ENCODE measurements at places on chromosomes 4 and X.

GRCh38 chrX:153885968-153886903, at the start of gene L1CAM:
Gene L1CAM, minus strand, starts transcription at chrX:153886173. Its CDS starts 10,337 bp downstream, at chrX:153875836.
- DNase-seq, result no peak

- no peak for DNase-seq
Measured at GRCh38 chr4:141131723-141132071, 1.6 kb downstream of the RNF150 start.

DNA sequence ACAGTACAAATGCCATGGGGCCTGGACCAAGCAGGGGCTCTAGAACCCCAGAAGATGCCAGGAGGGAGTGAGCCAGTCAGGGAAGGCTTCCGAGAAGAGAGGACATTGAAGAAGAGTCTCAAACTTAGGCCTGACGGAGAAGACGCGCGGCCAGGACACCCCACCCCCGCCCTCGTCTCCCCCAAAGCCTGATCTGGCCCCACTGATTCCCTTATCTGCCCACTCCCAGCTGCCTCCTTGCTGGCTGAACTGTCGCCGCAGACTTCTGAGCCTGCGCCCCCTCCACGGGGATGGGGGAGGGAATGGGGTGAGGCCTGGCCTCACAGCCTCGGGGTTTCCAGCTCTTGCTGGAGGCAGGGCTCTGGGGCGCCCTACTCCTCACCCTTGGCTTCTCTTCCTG, 3.6 kb upstream of the GATA1 start:
- no peak for DNase-seq

GRCh38 chr4:54226404-54227255, 2.5 kb upstream of the PDGFRA start:
- no peak for DNase-seq

DNA sequence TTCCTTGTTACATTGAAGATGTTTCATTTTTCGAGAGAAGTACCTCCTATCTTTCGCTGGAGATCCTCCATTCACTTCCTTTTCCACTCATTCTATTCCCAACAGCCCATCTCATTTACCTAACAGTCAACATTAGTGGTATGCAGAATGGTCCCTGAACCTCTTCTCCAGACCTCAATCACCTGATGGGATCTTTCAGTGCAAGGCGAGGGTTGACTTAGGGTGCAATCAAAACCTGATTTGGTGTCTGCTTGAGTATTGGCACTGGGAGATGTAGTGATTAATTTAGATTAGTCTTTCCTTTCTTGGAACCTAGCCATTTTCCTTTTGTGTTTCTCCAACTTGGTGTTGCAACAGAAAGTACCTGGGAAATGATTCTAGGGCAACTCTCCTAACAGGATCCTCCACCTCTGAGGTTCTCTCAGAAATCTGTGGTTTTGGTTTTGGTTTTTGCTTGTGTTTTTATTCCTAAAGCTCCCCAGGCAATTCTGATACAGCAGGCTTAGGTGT, 18.4 kb downstream of the DDX3X start:
- no peak for DNase-seq

DNA sequence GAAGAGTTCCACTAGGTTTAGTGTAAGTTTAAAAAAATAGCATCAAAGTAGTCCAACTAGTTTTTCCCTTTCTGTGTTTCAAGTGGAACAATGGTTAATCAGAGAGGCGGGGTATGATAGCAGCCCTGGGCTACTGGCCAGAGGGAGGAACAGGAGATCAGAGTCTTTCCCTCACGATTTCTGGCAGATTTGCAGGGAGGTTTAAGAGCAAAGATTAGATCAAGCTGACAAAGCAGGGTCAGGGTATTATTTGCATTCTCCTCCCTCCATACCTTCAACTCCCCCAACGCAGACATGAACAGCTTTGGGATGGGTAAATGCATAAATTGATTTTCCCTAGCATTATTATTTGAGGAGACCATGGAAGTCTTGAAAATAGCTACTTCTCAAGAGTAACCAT, 277.6 kb upstream of the DIAPH2 start:
- no peak for DNase-seq

GRCh38 chrX:112857478-112857878, 16.8 kb upstream of the AMOT start:
- DNase-seq, result no peak

DNA sequence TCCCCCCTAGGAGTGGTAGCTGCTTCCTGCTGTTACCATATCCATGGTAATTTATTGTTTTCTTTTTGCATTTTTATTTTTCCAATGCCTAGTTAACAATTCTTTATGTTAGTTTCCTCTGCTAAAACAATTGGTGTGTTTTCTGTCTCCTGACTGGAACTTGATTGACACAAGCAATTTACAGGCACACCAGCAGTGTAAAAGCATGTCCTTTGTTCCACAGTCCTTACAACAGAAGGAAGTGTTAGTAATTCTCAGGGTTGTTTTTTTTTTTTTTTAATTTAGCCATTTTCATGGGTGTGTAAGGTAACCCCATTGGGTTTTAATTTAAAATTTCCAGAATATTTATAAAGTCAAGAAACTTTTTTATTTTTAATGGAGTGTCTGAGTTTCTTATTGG, 25.0 kb upstream of the TMLHE start:
- no peak for DNase-seq

DNA sequence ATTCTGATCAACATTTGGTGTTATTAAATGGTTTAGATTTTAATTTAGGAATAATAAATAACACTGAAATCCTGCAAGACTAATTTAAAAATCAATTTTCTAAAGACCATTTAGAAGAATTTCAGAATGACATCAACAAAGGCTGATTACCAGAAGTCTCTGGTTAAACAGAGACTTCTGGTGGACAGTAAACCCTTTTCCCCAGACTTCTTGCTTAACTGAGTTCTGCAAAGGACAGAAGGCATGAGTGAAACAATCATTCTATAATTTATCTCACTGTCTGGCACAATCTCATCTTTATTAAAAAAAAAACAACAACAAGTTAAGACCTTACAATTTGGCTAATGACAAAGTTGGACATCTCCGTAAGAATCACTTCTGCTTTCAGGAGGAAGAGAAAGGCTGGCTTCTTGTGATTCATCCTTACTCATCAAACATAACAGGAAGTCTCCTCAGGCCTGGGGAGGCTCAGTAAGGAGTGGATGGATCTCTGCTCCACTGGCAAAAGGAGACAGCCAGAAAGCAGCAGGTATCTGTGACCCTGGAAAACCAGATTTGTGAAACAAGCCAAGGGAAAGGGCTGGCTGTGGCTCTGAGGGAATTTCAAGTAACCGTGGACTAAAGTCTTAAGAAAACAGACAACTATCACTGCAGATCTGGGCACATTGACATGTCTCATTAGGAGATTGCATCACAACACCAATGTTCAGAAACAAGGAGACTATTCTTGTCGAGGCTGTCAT, 908 bp upstream of the TLR6 start:
- DNase-seq, result no peak

DNA sequence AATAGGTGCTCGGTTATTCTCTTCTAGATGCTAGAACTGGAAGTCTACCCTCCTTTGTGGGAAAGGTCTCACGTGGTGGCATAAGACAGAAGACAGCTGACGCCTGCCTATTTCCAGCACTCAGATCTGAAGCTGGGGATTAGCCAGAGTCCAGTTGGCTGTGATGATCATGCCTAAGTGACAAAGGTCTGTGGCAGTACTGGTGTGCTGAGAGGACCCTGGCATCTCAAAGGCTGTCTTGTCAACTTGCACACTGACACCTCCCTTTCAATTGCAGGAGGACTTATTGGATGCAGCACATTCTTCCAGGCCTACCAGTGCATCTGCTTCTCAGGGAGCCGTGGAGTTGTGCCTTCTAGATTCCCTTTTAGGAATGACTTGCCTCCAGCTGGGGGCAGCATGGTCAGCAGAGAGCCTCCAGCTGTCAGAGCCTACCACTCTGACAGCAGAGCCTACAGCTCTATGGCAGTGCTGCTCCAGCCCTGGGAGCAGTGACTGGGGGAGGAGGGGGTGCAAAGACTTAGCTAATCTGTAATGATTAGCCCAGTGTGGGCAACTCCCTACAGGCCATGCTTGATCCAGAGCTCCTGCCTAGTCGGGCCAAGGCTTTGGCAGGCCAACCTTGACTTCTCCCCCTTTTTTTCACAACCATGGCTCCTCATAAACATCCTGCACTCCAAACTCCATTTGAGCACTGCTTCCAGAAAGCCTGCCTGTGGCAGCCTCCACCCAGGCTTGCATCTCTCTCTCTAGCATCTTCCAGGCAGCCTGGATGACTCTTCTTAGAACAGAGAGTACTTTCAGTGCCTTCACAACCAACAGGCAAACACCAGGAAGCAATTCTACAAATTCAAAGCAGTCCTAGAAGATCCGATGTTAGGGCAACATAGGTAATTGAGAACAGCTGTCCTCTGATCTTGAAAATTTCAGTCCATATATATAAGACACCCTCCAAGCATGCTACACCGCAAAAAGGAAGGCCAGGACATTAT, 13.8 kb upstream of the FGFBP2 start:
- DNase-seq, result no peak

GRCh38 chr4:40506066-40506465, 123.6 kb downstream of the RBM47 start:
- DNase-seq, result no peak

DNA sequence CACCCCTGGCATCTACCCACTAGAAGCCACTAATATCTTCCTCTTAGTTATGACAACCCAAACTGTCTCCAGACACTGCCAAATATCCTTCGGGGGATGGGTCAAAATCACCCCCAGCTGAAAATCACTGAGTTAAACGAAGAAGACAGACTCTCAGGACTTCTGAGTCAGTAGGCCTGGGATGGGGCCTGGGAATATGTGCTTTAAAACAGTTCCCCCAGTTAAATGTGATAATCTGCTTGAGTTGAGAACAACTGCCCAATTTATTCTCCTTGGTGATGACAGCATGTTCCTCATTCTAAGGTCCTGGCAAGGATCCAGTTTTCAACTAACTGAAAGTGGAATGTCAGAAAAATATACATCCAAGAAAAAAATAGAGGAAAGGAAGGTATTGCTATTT, 52.4 kb downstream of the CBLL2 start:
- DNase-seq, result no peak

GRCh38 chr4:41360214-41360920, 103.6 kb downstream of the UCHL1 start:
- peak; percentile 74 for DNase-seq

GRCh38 chr4:73221734-73222133, 36.9 kb downstream of the ANKRD17 start:
- DNase-seq, result no peak

GRCh38 chrX:24097741-24098260, 43.0 kb downstream of the EIF2S3 start:
- no peak for DNase-seq

GRCh38 chrX:37746218-37746941, 33.5 kb upstream of the CYBB start:
- DNase-seq, result no peak

DNA sequence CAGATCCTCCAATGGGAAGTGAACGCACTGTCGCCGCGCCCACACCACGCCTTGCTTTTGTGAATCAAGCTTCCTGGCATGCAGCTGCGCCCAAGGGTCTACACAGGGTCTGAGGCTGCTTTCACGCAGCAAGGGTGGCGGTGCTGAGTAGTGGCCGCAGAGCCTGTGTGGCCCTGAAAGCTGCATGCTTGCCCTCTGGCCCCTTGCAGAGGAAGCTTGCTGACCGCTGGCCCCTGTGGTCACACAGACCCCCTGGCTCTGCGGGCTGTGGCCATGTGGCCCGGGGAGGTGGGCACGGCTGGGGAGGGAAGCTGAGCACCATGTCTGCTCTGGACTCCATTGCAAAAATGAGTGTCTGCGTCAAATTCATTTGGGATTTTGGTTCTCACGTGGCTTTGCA, 8.8 kb downstream of the DOK7 start:
- no peak for DNase-seq

GRCh38 chr4:136281889-136282288, 1250.4 kb downstream of the PCDH18 start:
- DNase-seq, result no peak

DNA sequence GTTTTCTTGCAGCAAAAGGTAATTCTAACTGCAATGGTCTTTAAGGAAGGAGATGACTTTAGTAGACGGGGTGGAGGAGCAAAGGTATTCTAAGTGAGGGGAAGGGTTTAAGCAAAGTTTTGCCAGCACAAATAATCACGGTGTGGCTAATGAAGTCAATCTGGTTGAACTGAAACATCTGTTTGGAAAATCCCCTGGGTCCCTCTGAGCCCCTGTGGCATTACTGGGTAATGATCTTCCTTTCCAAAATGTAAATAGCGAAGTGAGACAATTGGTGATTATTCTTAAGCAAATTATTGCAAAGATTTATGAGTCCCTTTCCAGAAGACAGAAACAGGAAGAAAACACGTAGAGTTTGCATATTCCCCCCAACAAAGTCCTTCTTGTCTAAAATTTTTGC, 47.2 kb downstream of the FGFBP1 start:
- DNase-seq, result no peak

GRCh38 chrX:110082161-110082560, 79.2 kb downstream of the TMEM164 start:
- DNase-seq, result no peak

- DNase-seq, result no peak
Measured at GRCh38 chr4:23477905-23478304, 411.9 kb downstream of the PPARGC1A start.

GRCh38 chr4:162350331-162350730, 186.5 kb upstream of the FSTL5 start:
- DNase-seq, result no peak

GRCh38 chrX:40174001-40174853, 76.5 kb upstream of the BCOR start:
- DNase-seq, result no peak

- no peak for DNase-seq
Measured at GRCh38 chr4:119962631-119963030, 104.0 kb downstream of the MAD2L1 start.

DNA sequence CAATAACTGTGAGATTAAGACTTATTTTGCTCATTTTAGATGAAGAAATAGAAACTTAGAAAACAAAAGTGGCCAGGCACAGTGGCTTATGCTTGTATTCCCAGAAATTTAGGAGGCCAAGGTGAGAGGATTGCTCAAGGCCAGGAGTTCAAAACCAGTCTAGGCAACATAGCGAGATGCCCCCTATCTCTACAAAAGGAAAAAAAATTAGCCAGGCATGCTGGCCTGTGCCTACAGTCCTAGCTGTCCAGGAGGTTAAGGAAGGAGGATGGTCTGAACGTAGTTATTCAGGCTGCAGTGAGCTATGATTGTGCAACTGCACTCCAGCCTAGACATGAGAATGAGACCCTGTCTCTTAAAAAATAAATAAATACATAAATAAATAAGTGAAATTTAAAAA, 28.0 kb downstream of the APELA start:
- no peak for DNase-seq

GRCh38 chr4:67292045-67292444, 253.3 kb downstream of the CENPC start:
- DNase-seq, result no peak

- no peak for DNase-seq
Measured at GRCh38 chr4:32562010-32562409, 1841.8 kb downstream of the PCDH7 start.

GRCh38 chr4:8472158-8472688, 31.6 kb downstream of the TRMT44 start:
- no peak for DNase-seq

DNA sequence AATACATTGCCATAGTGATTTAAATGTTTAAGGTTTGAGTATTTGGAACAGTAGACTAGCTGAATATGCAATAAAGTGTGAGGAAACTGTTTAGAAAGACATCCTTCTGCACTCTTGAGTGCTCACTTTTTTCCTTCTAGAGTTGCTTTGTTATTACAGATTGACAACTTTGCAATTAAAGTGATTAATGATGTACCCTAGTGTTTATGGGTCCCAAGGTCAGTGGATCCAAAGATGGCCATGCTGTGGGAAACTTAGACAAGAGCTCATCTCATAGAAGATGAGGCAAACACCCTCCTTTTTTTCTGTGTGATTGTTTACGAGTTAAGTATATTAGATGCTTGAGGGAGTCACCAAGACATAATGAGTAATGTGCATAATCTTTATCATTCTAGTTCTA, 118.8 kb downstream of the PDLIM5 start:
- no peak for DNase-seq

- no peak for DNase-seq
Measured at GRCh38 chrX:97311066-97311778, 427.5 kb downstream of the RPA4 start.

Data from anterior cingulate cortex (tissue), 58 donors.